Stimulated activated CD8-positive, alpha-beta memory T cell treated with anti-CD3 and anti-CD28 coated beads, Interleukin-4, amount 100 ng/mL, for 4 hours (primary cell): ENCODE measurements at places on chromosomes 4 and X.

DNA sequence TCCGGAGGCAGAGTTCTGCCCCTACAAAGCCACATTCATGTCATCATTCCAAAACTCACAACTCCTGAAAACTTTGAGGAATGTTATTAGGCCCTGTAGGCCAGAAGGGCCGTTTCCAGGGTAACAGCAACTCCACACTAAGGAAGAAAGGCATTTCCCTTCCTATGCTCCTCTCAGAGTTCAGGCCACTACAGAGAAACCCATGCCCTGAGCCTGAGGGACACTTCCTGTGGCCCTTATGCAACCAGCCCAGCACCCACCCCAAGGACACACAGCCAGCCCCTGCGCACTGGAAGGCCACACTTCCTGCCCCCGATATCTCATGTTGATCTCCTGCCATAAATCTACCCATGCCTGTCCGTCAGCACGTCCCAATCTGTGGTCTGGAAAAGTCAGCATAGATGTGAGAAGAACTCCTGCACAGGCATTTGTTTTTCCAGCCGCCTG, 289.3 kb downstream of the BCOR start:
- no peak for DNase-seq

DNA sequence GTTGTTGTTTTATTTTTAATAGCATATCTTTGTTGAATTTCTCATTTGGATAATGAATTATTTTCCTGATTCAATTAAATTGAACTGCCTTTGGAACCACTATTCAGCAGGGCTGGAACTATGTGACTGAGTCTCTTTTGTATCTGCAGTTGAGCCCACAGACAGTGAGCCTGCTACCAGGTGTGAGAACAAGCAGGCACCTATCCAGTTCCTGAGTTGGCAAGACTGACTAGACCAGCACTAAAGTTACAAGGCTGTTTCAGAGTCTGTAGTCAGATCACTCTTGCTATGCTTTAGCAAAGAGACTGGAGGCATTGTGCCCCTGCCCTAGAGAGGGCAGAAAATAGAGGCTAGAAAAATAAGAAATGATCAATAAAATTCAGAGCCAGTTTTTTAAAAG, 237.3 kb upstream of the GRID2 start:
- DNase-seq, result no peak

- no peak for DNase-seq
Measured at GRCh38 chr4:163167333-163167626, 590 bp upstream of the NAF1 start.

DNA sequence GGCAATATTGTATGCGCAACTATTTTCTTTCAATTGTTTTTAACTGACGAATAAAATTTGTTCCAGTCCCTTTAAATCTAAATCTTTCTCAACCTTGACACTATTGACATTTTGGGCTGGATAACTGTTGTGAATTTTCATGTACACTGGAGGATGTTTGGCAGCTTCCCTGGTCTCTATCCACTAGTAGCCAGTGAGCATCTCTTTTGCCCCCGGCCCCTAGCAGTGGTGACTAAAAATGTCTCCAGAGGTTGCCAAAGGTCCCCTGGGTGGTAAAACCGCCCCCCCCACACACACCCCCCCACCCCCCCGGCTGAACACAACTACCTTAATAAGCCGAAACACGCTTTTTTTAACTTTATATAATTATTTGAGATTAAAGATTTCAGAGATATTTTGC, 514 bp downstream of the FANCB start:
- no peak for DNase-seq

GRCh38 chr4:7324651-7325121, 110.0 kb downstream of the PSAPL1 start:
- DNase-seq, result peak; percentile 5

GRCh38 chr4:2949782-2950125, 13.5 kb downstream of the NOP14 start:
- no peak for DNase-seq

DNA sequence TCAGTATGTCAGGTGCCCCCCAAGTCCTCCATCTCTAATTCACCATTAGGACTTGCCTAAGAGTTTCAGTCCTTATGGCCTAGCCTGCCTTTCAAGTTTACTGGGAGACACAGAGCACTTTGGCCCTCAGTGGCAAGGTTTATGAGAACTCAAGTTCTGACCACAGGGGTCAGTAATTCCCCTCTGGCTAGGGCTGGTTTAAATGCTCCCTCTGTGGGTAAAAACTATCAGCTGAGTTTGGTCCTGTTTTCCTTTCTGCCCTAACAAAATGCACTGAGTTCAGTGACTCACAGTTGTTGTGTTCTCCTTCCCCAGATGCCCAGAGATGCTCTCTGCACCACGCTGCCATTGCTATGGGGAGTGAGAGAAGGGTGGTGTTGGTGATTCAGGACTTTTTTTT, 163.2 kb downstream of the RELL1 start:
- DNase-seq, result no peak

- no peak for DNase-seq
Measured at GRCh38 chr4:184313702-184314659, 96.3 kb upstream of the ENPP6 start.

GRCh38 chr4:83197555-83198235, 83.2 kb upstream of the PLAC8 start:
- DNase-seq, result no peak

DNA sequence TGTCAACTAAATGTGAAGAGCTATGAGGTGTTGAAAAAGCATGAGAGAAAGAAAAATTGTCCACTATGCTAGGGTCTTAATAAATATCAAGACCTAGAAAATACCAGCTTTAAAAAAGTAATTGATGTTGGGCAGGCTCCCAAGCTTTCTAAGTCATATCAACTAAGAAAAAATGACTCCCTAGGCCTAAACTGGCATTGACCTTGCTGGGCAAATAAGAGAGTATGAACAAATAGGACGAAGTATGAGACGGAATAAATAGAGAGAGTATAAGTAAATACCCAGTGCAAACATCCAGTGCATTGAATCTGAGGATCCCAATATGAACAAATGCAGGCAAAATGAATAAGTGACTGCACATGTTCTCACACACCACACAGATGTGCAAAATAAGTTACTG, 3.2 kb downstream of the KDR start:
- no peak for DNase-seq

- no peak for DNase-seq
Measured at GRCh38 chr4:144894573-144894972, 203.4 kb downstream of the ANAPC10 start.

- DNase-seq, result no peak
Measured at GRCh38 chr4:141884070-141884469, 247.7 kb downstream of the IL15 start.

DNA sequence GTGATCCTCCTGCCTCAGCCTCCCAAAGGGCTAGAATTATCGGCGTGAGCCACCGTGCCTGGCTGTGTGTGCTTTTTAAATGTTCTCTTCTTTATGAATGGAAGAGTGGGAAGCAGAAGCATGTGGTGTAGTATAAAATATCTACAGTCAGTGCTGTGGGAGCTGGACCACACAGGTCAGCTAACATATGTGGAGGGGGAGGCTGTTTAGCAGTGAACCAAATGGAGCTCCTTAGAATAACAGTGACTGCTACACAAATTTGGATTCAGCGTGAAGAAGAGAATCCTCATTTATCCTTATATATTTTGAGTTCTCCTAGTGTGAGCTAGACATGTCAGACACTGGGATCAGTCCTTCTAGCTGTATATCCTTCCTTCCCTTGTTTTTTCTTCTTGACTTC, 3.2 kb downstream of the SNX25 start:
- no peak for DNase-seq

DNA sequence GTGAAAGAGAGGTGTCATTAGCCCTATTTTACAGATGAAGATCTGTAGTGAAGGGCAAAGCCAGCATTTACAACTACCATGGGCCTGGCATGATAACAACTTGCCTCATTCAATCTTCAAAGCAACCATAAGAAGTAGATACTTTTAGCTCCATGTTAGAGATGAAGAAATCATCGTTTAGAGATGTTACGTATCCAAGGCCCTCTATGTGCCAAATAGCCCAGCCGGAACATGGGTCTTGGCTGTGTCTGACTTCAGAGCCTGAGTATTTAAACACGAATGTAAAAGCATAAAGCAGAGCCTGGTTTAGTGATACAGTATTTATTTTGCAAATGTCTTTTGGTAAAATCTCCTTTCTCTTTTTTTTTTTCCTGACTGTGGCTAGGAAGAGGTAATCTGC, 197.1 kb downstream of the RASL11B start:
- no peak for DNase-seq

GRCh38 chr4:182486881-182487280, 243.7 kb downstream of the TENM3 start:
- DNase-seq, result no peak

GRCh38 chr4:114563536-114564315, 34.9 kb upstream of the UGT8 start:
- DNase-seq, result no peak

- no peak for DNase-seq
Measured at GRCh38 chr4:140781596-140781995, 25.4 kb upstream of the TBC1D9 start.

DNA sequence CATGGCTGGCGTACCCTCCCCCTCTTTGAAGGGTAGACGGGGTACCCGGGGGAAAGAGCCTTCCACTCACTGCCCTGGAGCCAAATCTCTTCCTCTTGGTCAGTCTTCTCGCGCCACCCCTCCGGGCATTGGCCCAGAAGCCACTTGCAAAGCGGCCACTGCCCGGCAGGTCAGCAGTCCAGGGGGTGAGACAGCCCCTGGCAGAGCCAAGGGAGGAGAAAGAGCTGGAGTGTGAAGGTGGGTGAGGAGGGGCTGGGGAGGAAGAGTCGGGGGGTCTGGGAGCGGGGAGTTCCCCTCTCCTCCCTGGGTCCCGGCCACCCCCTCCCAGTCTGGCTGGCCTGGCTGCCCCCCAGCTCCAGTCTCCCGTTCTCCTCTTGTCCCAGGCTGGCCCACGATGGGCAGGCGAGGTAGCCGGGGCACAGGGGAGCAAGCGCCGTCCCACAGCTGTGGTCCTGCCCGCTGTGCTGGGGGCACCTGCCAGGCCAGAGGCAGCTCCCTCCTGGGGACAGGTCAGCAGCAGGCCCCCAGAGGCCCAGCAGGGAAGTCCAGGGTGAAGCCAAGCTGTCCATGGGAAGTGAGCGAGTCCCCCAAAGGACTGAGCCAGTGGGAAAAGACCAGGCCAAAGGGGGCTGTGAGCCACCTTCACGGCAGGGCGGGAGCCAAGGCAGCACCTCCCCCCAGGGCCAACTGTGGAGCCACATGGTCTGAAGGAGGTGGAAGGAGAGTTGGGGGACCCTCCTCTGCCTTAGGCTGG, 21.6 kb upstream of the DUSP9 start:
- no peak for DNase-seq

DNA sequence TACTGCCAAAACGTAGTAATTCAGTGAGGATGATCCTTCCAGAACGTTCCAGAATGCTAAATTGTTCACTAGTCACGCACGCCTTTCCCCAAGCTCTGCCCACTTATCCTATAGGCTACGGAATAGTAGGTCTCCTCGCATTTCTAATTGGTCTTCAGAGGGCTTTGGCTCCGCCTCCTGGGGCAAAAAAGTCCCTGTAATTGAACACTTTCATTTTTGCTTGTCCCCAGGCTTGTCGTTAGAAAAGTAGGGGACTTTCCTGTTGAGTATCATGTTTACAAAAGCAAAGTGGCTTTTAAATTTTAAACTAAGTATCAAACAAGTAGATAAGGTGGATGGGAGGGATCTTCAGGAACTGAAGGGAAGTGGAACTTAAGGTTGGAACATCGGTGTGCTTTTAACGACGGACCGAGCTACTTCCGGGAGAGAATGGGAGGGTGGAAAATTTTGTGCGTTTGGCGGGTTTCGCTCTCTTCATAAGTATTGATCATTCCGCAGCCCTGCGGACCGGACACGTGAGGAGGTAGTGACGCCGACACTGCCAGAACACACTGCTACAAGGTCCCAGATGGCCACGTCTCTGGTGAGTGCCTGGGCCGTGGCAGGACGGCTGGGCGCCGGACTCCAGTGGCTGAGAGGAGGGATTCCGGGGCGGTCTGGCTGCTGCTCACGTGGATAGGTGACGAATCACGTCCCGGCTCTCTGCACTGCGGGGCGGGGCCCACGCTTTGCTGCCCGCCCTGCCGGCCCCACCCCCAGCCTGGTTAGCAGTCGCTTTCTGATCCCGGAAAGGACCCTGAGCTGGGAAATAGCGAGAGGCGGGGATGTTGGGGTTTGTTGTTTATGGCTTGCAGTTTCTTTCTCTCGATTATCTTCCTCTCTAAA, at the start of gene NXT2:
Gene NXT2 (plus strand): TSS at position 406 of the 885 bp plus-strand sequence. CDS start 163 bp downstream, at position 569.
- peak; percentile 50 for DNase-seq

DNA sequence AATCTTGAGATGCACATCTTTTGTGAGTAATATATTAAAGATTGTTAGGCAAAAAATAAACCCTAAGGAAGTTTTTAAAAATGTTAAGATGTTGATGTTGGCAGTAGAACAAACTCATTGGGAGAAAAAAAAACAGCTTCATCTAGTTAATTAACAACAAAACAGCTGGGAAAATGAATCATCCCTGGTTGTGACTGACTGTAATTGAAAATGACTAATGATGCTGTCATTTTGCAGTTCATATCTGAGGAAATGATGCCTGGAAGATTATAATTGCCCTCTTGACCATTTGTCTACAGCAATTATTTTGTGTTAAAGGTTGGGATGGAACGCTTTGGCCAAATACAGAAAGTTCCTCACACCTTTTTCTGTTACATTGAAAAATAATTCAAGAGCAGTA, 760.4 kb upstream of the FTHL17 start:
- DNase-seq, result no peak

DNA sequence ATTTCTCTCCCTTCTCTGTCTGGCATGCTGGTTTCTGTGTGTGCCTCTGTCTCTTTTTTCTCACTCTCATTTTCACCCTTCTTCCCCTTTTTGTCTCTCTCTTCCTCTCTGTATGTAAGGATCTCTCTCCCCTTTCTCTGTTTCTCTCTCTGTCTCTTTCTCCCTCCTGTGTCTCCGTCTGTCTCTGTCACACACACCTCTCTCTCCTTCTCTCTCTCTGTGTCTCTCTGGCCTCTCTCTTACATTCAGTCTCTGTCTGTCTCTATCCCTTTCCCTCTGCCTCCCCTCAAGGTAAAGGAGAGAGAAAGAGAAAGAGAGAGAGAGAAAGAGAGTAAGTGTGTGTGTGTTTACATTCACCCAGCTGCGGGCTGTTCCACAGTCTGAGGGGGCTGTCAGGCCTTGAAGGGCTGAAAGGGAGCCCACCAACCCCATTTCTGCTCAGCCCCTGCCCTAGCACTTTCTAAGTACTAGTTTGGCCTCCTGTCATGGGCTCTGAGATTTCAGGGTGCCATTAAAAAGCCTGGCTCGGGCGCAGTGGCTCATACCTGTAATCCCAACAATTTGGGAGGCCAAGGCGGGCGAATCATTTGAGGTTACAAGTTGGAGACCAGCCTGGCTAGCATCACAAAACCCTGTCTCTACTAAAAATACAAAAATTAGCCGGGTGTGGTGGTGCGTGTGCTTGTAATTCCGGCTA, 9.6 kb upstream of the TSPYL2 start:
- no peak for DNase-seq

GRCh38 chrX:102339312-102340298, 92.6 kb downstream of the NXF2 start:
- no peak for DNase-seq

GRCh38 chrX:56784666-56785065, 55.6 kb downstream of the NBDY start:
- no peak for DNase-seq
